Naive thymus-derived CD4-positive, alpha-beta T cell (primary cell): ENCODE measurements at places on chromosomes 1 and 21. TPM values are rescaled to one million over a fixed set of nuclear protein-coding genes. Genes with fewer than 3 reads are reported as not detected.

DNA sequence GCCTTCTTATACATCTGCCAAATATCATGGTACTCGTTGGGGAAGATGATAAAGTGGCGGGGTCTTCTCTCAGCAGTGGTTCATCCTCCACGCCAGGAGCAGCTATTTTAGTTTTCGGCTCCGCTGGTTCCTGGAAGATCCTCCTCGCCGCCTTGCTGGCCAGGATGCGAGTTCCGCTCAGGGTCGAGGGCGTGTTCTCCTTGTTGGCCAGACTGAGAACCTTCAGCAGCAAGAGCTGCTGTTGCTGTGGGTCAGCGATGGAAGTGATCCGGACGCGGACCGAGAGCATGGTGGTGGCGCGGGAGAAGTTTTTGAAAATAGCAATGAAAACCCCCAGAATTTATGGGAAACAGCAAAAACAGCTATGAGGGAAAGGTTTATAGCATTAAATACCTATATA, 11.4 kb upstream of the CFAP126 start:
- H3K4me1 ChIP-seq: no peaks in the 10 kb centered on the region
- H3K4me3 ChIP-seq: no peak overlapping the region
- H3K27me3 ChIP-seq: no peaks in the 10 kb centered on the region
- no peaks in the 10 kb centered on the region for H3K36me3 ChIP-seq
- no peak for DNase-seq
- H3K27ac ChIP-seq: no peak overlapping the region

DNA sequence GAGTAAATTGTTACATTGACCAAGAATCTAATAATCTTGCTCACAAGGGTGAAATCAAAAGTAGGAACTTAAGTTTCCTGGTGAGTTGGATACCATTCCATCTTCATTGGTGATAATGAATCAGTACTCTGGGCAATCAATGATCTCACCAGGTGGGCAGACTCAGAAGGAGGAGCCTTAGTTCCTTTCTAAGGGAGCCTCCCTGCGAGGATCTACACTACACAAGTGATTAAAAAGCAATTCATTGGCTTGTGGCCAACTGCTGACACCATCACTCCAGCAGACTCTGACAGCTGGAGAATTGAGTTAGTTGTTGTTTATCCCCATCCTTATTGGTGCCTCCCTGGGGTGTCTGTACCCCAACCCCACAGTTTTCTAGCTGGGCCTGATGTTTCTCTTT, 84.1 kb upstream of the VANGL1 start:
- H3K27ac ChIP-seq: no peak overlapping the region
- no peaks in the 10 kb centered on the region for H3K4me1 ChIP-seq
- H3K36me3 ChIP-seq: no peaks in the 10 kb centered on the region

Gene SPAG17
- not detected for polyA plus RNA-seq

- H3K4me1 ChIP-seq: no peaks in the 10 kb centered on the region
- no peak for DNase-seq
Observed at GRCh38 chr1:85330214-85330631, 53.8 kb upstream of the BCL10 start.

DNA sequence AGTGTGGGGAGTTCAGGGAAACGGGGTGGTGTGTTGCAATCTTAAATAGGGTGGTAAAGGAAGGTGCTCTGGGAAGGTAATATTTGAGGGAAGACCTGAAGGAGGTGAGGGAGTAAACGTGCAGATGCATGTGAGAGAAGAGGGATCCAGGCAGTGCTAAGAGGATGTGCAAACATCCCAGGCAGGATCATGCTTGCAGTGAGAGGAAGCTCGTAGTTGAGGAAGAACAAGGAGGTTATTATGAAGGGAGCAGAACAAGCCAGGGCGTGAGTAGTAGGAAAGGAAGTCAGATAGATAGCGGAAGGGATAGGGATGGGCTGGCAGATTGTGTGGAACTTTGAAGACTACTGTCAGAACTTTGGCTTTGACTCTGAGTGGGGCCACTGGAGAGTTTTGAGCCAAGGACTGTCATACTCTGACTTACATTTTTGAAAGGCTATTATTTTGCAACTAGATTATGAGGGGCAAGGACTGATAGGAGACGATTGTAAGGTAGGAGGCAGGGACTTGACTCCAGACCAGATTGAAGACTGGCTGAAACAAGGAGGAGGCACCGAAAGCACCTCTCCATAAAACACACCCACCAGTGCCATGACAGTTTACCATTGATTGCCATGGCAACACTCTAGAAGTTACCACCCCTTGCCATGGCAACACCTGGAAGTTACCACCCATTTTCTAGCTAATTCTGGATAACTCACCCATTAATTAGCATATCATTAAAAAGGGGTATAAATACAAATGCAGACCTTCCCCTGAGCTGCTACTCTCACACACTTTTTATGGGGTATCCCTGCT, 67.0 kb downstream of the XCL2 start:
- H3K36me3 ChIP-seq: no peaks in the 10 kb centered on the region
- no peak overlapping the region for H3K4me3 ChIP-seq
- DNase-seq: no peak
- H3K27ac ChIP-seq: no peak overlapping the region

Gene PARK7
- polyA plus RNA-seq: 364 TPM

DNA sequence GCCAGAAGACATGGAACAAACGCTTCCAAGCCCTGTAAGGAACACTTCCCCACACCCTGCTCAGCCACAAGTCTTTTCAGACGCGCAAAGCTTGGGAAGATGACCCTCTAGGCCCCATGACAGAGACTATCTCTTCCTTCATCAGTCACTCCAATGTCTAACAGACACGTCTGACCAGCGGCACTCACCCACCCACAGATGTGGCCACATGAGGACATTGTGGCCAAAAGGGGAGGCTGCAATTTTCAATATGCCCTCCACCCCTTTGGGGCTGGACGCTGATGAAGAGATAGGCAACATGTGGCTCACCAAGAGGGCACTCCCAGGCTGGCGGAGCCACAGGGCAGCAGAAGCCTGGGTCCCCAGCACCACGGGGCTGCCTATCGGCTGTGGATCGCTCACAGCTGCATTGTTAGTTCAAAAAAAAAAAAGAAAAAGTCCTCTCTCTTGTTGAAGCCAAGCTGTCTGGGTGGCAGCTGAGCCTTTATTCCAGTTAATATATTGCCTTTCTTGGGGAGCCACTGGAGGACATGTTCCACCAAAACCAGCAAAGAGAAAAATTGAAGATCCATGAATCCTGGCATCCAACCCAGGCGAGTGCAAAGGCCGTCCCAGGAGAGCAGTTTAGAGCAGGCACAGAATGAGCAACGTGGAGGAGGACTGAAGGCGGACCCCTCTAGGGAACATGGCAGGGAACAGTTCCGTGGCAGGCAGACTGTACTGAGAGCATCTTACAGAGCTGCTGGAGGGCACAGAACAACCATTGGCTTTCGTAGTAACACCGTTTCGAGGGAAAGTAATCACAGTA, 52.7 kb upstream of the GPR153 start:
- H3K27me3 ChIP-seq: no peaks in the 10 kb centered on the region
- H3K4me3 ChIP-seq: no peak overlapping the region
- DNase-seq: no peak
- no peaks in the 10 kb centered on the region for H3K36me3 ChIP-seq
- no peak overlapping the region for H3K27ac ChIP-seq

DNA sequence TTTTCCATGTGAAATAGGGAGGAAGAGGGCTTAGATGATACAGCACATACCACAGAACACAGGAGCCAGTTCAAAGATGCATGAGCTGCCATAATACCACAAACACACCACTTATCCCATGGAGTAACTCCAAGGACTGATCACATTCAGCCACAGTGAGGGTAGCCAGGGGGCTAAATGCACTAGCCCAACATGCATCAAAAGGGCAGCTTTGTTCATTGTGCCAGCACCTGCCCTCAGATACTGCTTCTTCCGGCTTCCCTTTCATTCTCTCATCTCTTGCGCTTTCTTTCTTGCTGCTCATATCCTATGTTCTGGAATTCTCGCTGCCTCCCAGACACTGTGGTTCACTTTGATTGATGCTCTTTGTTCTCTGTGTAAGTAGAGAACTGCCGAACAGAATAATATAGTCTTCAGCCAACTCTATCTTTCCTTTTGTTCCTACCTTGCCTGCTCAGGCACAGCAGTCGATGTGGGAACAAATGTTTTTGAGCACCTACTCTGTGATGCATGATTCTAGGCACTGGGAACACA, 50.0 kb upstream of the SYT6 start:
- no peaks in the 10 kb centered on the region for H3K4me1 ChIP-seq
- no peak overlapping the region for H3K27ac ChIP-seq
- DNase-seq: no peak
- H3K36me3 ChIP-seq: no peaks in the 10 kb centered on the region
- H3K4me3 ChIP-seq: no peak overlapping the region
- H3K27me3 ChIP-seq: no peaks in the 10 kb centered on the region

Gene OR2T35
- not detected for polyA plus RNA-seq

Gene CADM3
- not detected for polyA plus RNA-seq

GRCh38 chr1:172646653-172647052, 12.2 kb upstream of the FASLG start:
- H3K36me3 ChIP-seq: no peaks in the 10 kb centered on the region
- no peak overlapping the region for H3K27ac ChIP-seq
- H3K4me3 ChIP-seq: no peak overlapping the region
- no peak for DNase-seq
- H3K27me3 ChIP-seq: no peaks in the 10 kb centered on the region
- peaks cover 35% of the 10 kb centered on the region for H3K4me1 ChIP-seq

DNA sequence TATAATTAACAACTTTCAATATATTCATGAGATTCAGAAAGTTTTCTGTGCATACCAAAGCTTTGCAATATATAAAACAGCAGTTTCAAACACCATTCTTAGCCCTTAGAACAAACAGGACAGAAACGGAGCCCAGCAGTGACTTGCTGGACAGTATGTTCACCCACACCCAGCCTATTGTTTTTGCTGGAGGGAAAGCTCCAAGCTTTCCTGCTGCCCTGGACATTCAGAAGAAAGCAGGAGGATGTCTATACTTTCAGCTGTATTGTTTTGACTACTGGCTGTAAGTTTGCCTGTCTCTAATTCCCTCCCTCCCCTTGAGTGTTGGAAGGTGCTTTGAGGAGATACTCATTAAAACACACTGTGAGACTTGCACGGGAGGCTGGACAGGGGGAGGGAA, 9.6 kb downstream of the DENND2C start:
- no peaks in the 10 kb centered on the region for H3K27me3 ChIP-seq
- no peak overlapping the region for H3K4me3 ChIP-seq
- no peak for DNase-seq
- no peaks in the 10 kb centered on the region for H3K36me3 ChIP-seq

DNA sequence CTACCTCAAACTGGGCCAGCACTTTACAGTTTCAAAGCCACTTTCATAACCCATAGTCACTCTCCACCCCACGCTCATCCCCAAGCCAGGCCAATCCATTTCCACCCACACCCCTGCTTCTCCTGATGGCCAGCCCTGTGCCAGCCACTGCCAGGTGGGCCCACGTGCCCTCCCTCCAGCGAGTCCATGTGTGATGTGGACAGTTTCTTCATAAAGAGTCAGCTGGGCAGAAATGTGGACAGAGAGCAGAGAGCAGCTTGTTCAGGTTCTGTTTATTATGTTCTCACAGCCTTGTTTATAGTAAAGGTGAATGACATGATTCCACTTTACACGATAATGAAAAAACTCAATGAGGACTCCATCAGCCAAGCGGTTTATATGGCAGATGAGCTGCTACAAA, 37.4 kb upstream of the RGS16 start:
- no peak overlapping the region for H3K27ac ChIP-seq
- H3K27me3 ChIP-seq: no peaks in the 10 kb centered on the region
- H3K4me1 ChIP-seq: no peaks in the 10 kb centered on the region

DNA sequence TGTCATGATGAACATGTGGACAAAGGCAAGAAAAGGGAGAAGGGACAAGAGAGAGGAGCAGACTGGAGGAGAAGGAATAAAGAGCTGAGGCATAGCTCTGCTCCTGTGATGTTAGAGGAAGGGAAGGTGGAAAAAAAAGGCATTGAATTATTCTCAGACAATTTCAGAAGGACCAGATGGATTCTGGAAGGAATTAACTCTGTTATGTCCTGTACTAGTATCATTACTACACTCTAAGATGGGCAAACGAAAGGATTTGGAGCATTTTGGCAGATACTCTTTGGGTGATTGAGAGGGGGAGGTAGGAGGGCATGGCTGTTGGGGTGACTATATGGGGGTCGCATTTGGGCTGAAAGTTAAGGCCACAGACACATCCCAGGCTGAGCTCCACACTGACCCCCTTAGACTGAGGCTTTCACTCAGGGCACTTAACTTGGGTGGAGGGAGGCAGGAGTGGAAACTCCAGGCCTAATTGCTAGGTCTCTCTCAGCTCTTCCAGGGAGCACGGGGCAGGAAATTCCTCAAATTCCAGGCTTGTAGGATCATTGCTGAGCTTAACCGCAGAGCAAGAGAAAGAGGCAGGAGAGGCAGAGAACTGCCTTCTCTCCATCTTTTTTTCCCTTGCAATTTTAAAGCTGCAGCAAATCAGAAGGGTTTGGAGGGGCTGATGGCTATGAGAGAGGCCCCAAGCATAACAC, 25.9 kb downstream of the KIRREL1 start:
- no peak for DNase-seq
- no peaks in the 10 kb centered on the region for H3K4me1 ChIP-seq
- H3K27me3 ChIP-seq: no peaks in the 10 kb centered on the region
- no peaks in the 10 kb centered on the region for H3K36me3 ChIP-seq

DNA sequence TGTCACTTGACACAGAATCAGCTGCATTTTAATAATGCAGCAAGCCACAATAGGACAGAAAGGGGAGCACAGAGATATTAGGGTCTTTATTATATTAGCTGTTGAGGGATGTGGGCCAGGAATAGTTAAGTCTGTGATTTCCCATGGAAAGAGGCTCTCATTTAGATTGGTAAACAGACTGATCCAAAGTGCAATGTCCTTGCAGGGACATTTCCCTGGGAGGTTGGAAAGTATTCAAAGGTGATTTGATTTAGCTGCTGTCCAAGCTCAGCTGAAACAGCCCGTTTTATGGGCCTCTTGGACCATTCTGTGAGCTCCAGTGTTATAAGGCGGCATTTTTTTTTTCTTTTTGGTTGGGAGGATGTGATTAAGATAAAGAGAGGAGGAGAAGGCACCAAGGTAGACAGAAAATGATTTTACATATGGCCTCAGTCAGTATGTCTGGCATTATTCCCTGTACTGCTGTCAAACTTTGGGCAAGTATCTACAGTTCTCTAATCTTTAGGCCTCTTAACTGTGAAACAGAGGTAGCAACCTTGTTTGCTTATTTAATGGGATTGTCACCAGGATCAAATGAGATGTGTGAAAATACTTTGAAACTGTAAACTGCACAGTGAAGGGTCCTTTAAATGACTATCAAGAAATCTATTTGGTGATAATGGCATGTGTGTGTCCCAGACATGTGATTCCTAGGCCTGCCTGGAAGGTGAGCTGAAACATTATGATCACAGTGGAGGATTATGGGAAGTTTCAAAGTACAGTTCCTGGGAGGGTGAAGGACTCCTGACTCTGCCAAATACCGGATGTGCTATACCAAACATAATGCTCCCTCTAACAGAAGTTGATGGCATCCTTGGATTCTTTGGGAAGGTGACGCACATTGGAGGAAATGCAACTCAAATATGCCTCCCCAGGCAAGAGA, 62.2 kb downstream of the NOS1AP start:
- H3K4me1 ChIP-seq: no peaks in the 10 kb centered on the region
- DNase-seq: no peak
- no peaks in the 10 kb centered on the region for H3K36me3 ChIP-seq
- no peak overlapping the region for H3K4me3 ChIP-seq
- H3K27me3 ChIP-seq: no peaks in the 10 kb centered on the region
- no peak overlapping the region for H3K27ac ChIP-seq
